ENCODE measurements at places on chromosomes 2 and 18. TPM values are rescaled to one million over a fixed set of nuclear protein-coding genes. Genes with fewer than 3 reads are reported as not detected.

Gene ANKRD62
- not detected for total RNA-seq

Gene CCDC74A
- total RNA-seq: 19.8 TPM

Gene VAMP8
- 14.1 TPM for total RNA-seq

Gene NPHP1
- total RNA-seq: 2.7 TPM

Gene ESPNL
- total RNA-seq: 0.53 TPM

DNA sequence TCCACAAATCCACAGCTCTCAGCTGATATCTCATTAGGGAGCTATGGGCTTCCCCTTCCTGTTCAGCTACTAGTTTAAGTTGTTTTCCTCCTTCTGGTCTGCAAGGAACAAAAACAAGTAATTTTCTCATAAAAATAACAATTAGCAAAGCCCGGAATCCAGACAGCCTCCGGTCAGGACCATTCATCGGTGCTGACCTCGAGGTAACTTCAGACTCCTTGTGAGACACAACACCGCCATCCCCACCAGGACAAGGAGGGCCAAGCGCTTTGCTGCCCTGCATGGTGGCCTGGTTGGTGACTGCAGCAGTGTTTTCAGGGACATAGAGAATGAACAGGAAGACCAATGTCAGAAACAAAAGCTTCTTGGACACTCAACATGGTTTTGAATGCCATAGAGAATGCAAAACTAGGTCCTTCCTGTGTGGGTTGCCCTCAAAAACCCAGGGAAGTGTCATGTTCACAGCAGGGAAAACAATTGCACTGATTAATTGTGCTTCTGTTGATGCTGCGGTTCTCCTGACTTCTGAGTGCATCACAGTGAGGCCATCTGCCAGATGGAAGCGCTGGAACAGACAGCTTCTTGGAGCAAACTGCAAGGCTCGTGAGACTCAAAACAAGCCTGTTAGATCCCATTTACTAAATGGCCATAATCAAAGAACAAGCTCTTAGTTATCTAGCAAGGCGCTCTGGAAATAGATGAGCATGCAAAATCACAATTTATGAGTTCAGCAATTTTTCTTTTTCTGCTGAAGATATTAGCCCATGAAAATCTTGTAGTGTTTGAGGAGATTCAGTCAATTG lies 77.1 kb downstream of the HS1BP3 start:
- DNase-seq: peak; percentile 69

GRCh38 chr2:216206041-216206703 lies 97.0 kb downstream of the XRCC5 start:
- DNase-seq: no peak

DNA sequence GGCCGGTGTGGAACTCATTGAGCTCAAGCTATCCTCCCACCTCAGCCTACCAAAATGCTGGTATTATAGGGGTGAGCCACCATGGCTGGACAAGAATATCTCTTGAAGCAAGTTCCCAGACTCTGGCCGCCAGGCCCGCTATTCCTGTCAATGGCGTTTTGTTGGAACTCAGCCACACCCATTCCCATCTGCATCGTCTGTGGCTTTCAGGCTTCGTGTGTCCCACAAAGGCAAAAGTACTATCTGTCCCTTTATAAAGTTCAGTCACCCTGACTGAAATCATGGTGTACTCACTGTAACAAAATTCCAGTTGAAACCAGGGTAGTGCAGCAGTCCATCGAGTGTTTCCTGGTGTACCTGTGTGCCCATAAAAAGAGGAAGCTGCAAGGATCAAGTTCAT lies 96.7 kb downstream of the SH3BP4 start:
- DNase-seq: no peak

GRCh38 chr2:195659114-195659513 lies 2.1 kb downstream of the SLC39A10 start:
- no peak for DNase-seq

- no peak for DNase-seq
Measured at GRCh38 chr18:27073404-27073830, 111.7 kb downstream of the CHST9 start.

DNA sequence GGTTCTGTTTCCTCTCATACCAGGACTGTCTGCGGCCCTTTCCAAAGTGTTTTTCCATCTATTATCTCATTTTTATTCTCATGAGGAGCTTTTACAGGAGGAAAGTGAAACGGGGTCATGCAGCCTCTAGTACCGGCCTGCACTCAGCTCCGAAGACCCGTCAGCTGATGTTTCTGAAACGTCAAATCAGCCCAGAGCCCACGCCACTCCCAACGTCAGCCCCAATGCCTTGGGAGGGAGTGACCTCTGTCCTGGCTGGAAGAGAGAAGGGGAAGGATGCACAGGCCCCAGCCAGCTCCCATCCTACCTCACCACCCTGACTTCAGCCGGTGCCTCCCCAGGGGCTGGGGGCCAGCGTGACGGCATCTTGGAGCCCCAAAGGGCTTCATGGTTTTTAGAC lies 58.5 kb downstream of the ADCY3 start:
- DNase-seq: no peak

GRCh38 chr2:223019987-223020717 lies 31.8 kb upstream of the KCNE4 start:
- DNase-seq: no peak

DNA sequence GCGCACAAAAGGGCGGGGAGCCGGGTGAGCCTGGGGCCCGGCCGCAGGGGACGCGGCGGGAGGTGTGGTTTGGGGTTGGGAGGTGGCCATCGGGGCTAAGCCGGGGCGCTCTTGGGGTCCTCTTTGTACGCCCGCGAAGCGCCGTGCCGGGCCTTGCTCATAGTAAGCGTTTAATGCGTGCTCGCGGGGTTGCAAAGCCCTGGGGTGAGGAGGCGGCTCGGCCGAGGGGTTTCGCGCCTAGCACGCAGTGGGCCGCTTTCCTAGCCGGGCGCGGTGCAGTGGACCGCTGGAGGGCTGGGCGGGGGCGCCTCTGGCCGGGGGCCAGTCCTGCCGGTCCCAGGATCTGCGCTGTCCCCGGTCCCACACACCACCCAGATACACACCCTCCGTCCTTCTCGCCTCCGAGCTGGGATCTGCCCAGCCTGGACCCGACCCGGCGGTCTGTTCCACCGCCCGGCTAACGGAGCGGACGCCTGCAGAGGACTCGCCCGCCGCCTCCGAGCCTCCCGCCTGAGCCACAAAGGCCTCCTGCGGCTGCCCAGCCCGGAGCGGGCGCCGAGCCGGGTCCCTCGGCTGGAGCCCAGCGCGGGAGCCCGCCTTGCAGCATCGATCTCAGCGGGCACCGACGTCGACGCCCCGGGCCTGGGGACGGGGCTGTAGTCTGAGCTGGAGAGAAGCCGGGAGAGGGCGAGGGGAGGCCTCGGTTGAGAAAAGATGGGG lies 564 bp downstream of the DPYSL5 start:
- DNase-seq: no peak

- no peak for DNase-seq
Measured at GRCh38 chr2:12269041-12269972, 447.4 kb upstream of the TRIB2 start.

DNA sequence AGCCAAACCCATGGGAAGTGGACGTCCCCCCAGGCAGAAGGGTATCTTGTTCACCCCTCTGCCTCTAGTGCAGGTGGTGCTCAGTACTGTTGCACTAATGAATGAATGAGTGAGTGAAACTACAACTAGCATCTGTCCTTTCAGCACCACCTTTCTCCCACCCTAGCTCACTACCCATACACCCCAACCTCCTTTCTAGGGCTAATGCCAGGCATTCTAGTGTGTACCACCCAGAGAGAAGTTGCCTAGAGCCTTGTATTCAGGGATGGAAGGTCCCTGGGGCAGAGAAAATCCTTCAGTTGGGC lies 22.5 kb downstream of the CCT7 start:
- no peak for DNase-seq
